Osteoblast (primary cell): ENCODE measurements at places on chromosomes 4 and X. TPM values are rescaled to one million over a fixed set of nuclear protein-coding genes. Genes with fewer than 3 reads are reported as not detected.

GRCh38 chrX:16114611-16115010 is 8.8 kb upstream of the GRPR start:
- DNase-seq = no peak

DNA sequence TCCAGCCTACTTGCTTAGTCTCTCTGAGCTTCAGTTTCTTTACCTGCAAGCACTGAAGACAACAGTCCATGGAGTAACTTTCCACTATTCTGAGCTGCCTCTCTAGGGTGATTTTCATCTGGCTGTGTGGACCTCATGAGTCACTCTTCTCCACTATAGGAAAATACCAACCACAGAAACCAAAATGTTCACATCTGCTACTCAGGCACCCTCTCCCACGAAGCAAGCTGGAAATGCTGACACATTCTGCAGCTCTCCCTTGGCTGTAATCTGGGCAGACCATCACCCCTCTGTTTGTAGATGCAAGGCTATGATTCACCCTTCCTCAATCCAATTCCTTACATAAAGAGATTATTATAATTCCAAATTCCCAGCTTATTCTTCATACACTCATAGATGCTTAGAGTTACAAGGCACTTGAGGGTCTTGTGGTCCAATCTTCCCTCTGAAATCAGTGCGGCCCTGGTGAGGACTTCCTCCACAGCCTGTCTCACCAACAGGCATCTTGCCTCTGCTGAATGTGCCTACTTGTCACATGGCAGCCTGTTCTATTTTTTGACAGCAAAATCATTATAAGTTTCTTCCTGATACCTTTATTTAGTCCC is 97.0 kb upstream of the LNX1 start:
- peak; percentile 85 for DNase-seq

- no peak for DNase-seq
Observed at GRCh38 chrX:37378830-37379229, 29.7 kb downstream of the PRRG1 start.

ZNF182 gene
- 4.1 and 4.3 TPM in 2 replicates for total RNA-seq

GRCh38 chr4:80114732-80115265 is 41.8 kb upstream of the ANTXR2 start:
- no peak for DNase-seq

DNA sequence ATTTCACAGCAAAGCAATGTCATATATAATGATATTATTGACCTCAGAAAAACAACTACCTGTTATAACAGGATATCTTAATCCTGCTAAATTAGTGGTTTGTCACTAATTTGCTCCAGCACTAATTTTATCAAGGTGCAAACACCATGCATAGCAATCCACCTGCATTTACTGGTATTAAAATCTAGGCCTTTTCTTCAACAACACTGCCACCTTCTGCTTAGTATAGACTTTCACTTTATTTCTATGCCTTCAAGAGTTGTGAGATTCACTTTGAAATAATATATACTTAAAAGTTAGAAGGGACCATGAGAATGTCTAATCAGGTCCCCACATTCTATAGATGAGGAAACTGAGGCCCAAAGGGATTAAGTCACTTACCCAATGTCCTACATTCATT is 82.1 kb upstream of the IQCM start:
- no peak for DNase-seq

PTTG2 gene
- total RNA-seq = not detected in 2 replicates

INTU gene
- 7.6 and 8.3 TPM in 2 replicates for total RNA-seq

TMPRSS11B gene
- not detected in 2 replicates for total RNA-seq

EDA gene
- total RNA-seq = under 0.01 and 0.59 TPM in 2 replicates

GRCh38 chr4:14631806-14632440 is 370.4 kb upstream of the CPEB2 start:
- no peak for DNase-seq

DNA sequence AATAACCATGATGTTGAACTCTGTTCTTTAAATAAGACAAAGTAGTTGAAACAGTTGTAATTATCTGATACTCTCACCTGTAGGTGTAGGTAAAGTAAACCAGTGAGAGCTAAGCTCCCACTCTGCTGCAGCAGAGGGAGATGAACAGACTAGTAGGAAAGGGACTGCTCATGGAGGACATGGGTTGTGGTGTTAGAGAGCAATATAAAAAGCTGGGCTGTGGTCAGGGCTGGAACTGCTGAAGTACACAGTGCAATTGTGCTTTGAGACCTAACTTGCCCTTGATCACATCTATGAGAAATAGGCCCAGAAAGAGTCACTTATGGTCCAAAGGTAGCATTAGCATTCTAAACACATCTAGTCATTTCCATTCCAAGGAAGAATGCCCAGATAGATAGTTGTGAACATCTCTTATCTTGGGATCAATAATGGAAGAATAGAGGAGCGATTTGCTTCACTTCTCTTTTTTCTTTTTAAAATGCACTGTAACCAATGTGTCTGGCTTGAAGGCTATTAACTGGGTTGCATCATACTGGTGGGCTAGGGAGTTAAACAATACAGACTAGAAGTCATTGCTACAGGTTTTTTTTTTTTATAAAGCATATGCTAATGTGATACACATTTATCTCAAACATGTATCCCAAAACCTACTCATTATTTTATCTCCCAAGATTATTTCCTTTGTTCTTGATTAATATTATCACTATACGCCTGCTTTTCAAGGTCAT is 251.3 kb upstream of the CENPE start:
- no peak for DNase-seq

MID1 gene
- 26.5 and 26.8 TPM in 2 replicates for total RNA-seq

DNA sequence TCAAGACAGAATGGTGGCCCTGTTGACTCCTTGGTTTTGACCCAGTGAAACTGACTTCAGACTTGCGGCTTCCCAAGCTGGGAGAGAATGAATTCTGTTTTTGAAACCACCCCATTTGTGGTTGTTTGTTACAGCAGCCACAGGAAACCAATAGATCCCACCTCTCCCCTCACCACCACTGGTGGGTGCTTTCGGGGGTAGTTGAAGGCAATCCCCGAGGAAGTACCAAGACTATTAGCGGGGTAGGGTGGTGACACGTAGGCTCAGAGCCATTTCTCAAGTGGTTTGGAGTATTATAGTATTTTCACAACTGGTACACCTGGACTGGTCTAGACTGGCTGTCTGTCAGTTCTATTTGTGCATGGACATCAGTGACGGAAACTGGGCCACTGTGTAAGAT is 189.1 kb upstream of the RBPJ start:
- DNase-seq = no peak

DNA sequence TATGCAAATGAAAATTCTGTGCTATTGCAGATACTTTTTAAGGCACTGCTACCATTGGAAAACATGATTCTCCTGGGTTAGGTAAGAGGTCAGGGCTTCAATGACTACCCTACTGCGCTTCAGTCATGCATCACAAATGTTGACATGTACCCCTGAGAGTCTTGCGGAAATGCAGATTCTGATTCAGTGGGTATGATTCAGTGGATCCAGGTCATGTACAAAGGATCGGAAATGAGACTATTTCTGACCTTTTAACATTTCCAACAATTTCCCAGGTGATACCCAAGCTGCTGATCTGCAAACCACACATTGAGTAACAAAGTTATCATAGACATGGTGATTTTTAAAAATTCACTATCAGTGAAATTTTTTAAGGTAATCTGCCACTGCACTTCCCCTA is 62.6 kb downstream of the DDX53 start:
- no peak for DNase-seq

ADGRG2 gene
- under 0.01 TPM in 2 replicates for total RNA-seq

CT45A1 gene
- total RNA-seq = not detected in 2 replicates

DNA sequence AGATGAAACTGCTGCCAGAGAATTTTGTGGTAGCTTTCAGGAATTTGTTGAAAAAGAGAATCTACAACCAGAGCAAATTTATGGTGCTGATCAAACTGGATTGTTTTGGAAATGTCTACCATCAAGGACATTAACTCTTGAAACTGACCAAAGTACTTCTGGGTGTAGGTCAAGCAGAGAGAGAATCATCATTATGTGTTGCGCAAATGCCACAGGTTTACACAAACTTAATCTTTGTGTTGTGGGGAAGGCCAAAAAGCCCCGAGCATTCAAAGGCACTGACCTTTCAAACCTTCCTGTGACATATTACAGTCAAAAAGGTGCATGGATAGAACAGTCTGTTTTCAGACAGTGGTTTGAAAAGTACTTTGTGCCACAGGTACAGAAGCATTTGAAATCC is 2.1 kb downstream of the TIGD2 start:
- DNase-seq = peak; percentile 22

GRCh38 chr4:159298502-159298901 is 195.6 kb downstream of the RAPGEF2 start:
- peak; percentile 66 for DNase-seq

CBLL2 gene
- under 0.01 TPM in 2 replicates for total RNA-seq

GRCh38 chrX:146907391-146908240 is 93.1 kb upstream of the CXorf51A start:
- no peak for DNase-seq
